Kidney tubule cell (primary cell): ENCODE measurements at places on chromosomes 12 and 14.

- peak; percentile 92 for DNase-seq
Measured at GRCh38 chr14:33938131-33938949, 12.5 kb downstream of the EGLN3 start.

DNA sequence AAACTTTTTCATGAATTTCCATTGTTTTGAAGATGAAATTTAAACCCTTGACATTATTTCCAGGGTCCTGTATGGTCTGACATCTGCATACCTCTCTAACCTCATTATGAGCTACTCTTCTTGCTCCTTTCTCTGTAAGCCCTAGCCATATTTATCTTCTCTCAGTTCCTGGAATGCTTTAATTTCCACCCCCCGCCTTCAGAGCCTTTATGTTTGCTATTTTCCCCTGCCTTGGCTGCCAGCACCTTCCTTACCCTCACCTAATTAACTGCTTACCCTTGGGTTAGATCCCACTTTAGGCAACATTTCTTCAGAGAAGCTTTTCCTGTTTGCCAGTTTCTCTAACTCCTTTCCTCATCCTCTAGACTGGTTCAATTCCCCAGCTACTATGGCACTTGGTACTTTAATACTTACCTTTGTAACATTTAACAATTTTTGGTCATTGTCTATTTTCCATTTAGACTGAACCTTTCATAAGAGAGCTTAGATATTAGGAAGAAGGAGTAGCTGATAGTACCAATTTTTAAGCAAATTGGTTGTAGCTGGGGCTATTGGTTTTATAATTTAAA, 6.0 kb downstream of the STYX start:
- no peak for DNase-seq

DNA sequence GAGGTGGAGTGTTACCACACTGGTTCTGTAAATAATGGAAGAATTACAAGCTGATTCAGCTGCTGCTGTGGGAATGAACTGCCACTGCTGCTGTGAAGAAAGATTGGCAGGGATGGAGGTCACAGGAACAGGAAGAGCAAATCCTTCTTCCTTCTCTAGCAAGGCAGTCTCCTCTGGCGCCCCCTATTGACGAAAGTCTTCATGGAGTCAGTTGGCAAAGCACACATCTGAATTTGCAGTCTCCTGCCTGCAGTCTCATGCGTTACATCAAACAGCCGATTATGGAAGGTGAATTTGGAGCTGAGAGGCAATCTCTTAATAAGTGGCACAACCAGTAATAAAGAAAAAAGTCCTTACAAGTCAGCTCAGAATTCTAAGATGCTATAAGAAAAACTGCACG, 106.0 kb upstream of the TMTC1 start:
- peak; percentile 10 for DNase-seq

DNA sequence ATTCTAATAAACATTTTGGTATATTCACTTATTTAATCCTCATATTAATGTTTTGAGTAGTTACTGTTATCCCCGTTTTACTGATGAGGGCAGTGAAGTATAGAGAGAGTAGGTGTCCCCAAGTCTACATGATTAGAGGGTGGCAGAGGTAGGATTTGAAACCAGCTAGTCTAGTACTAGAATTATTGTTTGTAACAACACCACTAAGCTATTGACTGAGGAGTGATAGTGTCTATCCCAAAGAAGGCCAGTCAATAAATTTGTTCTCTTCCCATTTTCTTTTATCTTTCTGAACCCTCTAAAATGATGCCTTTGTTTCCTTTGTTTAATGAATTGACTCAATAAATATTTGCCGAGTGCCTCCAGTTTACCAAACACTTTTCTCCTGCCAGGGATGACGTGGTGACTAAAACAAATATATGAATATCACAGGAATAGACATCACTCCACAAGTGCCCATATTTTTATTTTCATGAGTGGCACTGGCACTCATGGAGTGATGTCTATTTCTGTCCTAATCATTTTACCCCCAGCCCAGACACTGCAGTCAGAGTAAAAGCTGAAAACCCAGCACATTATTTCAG, 247.5 kb downstream of the SLC16A7 start:
- DNase-seq = no peak

DNA sequence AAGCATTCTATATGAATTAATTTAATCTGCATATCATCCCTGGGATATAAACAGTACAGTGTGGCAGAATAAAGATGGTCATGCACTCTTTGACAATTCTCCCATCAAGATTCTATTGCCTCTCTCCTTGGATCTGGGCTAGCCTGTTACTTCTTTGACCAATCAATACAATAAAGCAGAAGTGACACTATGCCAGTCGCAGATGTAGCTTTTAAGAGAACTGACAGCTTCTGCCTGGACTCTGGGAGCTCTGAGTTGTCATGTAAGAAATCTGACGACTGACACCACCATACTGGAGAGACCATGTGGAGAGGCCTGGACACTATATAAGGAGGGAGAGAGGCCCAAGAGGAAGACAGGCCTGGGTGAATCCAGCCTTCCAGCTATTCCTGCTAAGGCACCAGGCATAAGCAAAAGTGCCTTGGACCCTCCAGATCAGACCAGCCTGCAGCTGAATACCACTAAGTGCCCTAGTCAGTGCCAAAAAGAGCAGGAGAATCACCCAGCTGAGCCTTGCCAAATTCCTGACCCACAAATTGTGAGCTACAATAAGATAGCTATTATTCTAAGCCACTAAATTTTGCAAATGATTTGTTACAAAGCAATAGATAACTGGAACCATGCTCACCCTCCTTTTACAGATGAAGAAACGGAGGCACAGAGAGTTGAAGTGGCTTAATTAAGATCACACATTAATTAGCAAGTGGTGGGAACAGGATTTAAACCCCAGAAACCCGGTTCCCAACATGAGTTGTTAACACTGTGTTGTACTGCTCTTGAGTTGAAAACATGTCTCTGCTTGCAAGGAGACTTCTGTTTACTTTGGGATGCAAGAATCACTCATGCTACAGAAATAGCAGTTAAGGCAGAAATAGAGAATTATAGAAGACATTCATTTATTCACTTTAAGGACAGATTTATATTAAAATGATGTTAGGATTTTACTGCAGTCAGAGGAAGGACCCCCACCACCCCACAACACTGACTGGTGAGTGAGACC, 84.6 kb downstream of the RIN3 start:
- no peak for DNase-seq

DNA sequence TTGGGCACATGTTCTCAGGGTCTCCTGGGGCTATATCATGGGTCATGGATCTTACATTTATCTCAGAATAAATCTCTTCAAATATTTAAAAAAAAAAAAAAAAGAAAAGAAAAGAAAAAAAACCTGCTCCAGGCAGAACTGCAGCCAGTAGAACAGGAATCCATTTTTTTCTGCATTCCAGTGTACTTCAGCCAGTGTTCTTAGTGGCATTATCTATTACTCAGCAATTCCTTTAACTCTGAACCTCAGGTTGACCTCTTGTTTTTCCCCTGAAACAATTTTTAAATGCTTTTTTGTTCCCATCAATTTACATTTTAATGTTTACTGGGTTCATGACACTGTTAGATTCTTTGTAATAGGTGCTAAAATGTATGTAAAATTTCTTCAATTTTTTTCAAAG, 66.7 kb upstream of the STXBP6 start:
- no peak for DNase-seq

- no peak for DNase-seq
Measured at GRCh38 chr12:128711486-128711885, 112.3 kb downstream of the SLC15A4 start.

GRCh38 chr12:57149245-57149900, 2.0 kb upstream of the LRP1-AS start:
- no peak for DNase-seq

GRCh38 chr12:5592310-5592709, 160.4 kb downstream of the NTF3 start:
- no peak for DNase-seq

DNA sequence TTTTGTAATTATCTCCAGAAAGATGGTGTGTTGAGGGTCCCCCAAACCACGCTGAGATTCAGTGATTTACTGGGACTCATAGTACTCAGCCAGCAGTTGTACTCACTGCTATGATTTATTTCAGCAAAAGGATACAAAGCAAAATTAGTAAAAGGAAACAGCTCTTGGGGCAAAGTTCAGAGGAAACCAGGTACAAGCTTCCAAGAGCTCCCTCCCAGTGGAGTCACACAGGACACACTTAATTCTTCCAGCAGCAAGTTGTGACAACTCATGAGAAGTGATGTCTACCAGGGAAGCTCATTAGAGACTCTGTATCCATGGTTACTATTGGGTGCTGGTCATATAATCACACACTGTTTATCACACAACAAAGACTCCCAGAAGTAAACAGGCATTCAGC, 38.7 kb downstream of the TTC8 start:
- no peak for DNase-seq

- no peak for DNase-seq
Measured at GRCh38 chr14:87696485-87696884, 296.5 kb downstream of the GALC start.

- DNase-seq = peak; percentile 91
Measured at GRCh38 chr14:75277008-75277814, 1.4 kb upstream of the FOS start.

DNA sequence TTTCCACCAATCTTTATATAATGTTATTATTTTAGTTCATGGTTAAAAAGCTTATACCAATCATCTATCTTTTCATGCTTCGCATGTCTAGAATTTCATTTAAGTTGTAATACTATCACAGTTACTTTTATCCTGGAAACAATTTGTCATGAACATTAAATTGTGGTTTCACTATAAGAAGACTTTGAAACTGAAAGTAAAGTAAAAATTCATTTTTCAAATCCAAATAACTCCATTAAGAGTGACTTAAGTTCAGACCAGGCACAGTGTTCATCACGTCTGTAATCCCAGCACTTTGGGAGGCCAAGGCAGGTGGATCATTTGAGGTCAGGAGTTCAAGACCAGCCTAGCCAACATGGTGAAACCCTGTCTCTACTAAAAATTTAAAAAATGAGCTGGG, 12.4 kb downstream of the ESR2 start:
- DNase-seq = no peak

DNA sequence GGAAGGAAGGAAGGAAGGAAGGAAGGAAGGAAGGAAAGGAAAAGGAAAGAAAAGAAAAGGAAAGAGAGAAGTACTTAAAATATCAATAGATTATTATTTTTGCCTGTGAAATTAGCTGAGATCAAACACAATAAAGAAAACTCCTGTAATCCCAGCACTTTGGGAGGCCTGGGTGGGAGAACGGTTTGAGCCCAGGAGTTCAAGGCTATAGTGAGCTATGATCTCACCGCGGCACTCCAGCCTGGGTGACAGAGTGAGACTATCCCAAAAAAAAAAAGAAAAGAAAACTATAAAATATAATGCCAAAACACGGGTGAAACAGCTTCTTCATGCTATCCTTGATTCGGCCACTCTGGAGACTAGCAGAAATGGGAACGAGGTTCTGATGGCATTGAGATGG, 26.2 kb upstream of the CKAP4 start:
- DNase-seq = no peak

DNA sequence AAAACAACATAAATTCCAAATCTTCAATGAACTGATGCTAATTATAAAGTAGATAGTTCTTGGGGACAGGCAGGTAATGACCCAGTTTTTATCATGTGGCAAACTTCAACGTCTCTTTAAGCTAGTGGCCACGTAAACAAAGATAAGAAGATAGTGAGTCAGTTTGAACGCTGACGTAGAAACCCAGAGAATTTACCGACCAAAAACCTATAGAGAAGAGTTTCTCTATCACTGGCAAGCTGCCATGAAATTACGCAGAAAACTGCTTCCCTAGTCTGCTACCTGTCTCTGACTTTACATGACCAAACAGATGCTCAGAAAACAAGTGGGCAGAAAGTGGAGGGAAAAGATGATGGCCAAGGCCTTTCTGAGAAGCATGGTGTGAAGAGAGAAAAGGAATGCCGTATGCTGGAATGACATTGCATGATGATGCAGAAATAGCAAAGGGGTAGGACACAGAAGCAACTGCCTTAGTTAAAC, 136.3 kb downstream of the ITPR2 start:
- DNase-seq = no peak

DNA sequence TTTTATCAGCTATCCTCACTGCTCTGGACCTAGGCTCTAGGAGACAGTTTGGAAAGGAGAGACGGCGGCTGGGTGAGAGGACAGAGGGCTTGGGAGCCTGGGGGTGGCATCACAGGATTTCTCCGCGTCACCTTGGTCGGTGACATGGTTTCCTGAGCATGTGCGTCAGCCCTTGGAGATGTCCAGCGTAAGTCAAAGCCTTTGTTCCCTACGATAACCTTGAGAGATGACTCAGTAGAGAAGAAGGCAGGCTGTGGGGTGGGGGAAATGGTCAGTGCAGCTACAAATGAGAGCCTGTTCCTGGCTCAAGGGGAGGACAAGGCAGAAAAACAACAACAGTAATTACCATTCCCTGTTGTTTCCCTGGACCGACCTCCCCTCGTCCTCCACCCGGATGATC, 90.2 kb upstream of the TBX3 start:
- no peak for DNase-seq

DNA sequence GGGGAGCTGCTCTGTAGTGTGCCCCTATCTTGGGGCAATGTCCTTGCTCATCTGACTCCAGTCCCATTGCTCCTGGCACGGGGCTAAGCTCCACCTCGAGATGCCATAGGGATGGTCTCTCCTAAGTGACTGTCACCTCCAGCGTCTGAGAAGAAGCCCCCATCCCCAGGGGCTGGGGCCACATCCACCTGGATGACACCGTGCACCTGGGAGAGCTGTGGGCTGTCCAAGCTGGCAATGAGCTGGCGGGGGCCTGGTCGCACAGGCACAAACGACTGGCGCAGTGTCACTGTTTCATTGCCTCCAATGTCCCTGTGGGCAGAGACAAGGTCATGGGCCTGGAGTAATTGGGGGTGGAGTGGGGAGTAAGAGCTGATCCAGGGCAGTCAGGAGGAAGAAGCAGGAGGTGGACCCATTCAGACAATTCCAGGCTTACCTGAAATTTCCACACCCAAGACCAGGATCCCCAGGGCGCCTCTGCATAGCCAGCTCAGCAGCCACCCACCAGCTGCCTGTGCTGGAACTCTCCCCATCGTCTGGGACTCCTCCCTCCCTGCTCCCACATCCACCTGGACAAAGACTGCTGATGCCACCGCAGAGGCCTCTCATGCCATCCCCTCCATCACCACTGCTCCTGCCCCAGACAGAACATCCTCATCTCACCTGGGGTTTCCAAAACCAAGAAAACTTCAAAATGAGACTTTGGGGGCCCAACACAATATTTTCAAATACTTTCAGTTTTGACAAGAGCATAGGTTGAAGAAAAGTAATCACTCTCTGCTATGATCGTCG, 7.0 kb upstream of the TINF2 start:
- DNase-seq = no peak

- no peak for DNase-seq
Measured at GRCh38 chr14:65371784-65372183, 40.7 kb upstream of the FUT8 start.
